ENCODE measurements at places on chromosomes 2 and 18.

- DNase-seq = no peak
Observed at GRCh38 chr2:142875652-142876051, 1.8 kb upstream of the KYNU start.

DNA sequence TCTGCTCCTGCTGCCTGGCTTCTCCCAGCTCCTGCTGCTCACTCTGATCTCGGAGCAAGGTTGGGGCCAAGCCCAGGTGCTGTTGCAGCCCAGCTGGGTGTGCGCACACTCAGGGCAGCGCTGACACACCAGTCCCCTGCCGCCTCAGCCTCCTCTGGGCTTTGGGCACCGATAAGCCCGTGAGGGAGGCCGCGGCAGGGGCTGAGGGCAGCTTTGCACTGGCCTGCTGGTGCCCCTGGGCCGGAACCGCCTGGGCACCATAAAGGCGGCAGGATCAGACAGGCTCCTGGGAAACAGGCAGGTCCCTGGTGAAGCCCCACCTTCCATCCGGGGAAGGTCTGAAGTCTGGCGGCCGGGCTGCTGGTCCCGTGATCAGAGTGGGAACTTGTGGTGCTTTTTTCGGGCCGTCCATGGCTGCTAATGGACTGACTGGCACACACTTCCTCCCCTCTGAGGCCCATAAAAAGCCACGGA, 14.1 kb upstream of the EML6 start:
- no peak for DNase-seq

- no peak for DNase-seq
Observed at GRCh38 chr18:12638644-12639124, 19.2 kb downstream of the SPIRE1 start.

- DNase-seq = no peak
Observed at GRCh38 chr18:40855661-40856060, 1099.4 kb upstream of the PIK3C3 start.

DNA sequence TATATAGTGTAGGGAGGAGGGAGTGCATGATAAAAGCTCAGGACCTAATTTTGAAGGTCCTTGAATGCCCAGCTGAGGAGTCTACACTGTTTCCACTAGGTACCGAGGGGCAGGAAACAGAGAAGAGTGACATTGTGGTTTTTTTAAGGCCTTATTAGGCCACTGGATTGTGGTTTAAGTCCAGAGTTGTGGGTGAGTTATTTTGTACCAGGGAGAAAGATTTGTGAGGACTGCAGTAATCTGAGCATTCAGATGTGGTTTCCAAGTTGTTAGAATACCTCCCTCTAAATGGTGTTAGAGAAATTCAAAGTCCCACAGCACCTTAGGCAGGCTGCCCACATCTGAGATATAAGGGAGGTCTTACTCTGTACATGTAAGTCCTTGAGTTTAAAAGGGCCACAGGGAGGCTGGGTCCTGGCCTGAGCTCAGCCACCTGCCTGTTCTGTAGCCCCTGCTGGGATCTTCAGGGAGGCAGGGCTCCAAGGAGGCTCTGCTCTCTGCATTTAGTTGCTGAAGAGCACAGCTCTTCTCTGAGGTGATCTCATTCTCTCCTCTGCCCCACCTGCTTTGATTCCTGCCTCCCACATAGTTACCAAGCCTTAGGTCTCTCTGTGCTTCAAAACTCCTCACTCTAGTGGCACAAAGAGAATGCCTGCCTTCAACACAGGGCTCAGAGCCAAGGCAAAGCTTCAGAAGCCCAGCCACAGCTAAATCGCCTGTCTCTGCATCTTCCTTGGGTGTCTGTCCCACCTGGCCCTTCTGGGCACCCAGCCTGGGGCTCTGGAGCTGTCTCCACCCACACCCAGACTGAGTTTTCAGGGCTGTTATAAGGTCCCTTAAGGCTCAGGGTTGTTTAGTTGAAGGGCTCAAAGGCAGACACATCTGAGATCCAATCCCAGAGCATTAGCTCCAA, 88.1 kb downstream of the VSNL1 start:
- DNase-seq = no peak

DNA sequence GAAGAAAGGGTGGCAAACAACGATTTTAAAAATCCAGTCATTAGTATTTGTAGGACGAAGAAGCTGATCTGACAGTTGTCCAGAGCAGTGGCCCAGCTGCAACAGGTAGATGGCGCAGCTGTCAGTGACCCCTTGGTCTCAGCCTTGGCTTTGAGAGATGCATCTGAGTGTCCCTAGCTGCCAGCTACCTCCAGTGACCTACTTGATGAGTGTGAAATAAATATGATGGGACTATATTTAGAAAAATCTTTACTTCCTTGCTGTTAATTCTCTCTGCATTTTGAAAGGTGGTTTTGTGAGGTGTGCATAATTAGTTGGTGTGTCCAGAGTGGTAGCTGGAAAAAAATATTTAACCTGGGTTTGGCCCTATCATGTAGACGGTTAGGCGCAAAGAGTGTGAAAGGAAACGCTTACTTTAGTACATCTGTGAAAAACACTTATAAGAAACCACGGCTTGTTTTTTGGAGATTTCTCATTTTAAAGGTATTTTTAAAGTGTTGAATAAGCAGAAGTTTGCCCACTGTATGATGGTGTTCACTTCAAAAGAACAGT, 963 bp downstream of the INPP1 start:
- no peak for DNase-seq

DNA sequence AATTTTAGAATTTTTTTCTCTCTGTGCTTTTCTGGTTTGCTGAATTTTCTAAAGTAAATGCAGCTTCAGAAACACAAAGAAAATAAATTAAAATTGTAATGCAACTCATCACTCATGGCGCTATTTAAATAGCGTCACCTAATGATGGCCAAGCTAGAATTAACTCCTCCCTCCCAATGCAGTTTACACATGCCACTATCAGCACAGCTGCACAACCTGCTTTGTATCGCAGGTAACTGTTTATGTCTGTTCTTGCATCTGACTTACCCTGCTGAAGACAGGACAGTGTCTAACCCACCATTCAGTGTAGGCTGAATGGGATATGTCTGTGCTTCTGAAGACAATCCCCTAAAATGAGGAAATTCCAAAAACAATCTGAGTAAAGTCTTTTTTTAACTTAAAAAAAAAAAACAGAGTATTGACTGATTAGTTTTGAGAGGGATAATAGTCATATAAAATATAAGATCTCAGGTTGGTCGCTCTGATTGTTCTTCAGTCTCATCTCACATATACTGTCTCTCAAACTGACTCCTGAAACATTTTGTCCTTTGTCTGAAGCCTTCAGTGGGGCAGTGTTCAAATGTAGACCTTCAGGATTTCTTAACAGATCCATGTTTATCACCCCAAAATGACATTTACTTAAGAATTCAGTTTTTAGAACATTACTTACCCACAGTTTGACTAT, 271.4 kb downstream of the ZEB2 start:
- no peak for DNase-seq

Data from activated CD4-positive, CD25-positive, alpha-beta regulatory T cell (primary cell).